Progenitor cell of endocrine pancreas (in vitro differentiated cells): ENCODE measurements at places on chromosomes 12 and 14. TPM values are rescaled to one million over a fixed set of nuclear protein-coding genes. Genes with fewer than 3 reads are reported as not detected.

GRCh38 chr12:89593233-89593632 lies 67.4 kb upstream of the POC1B start:
- no peak for DNase-seq

- no peak for DNase-seq
These were observed 461.0 kb downstream of the FOXG1 start for GRCh38 chr14:29227631-29228030.

DNA sequence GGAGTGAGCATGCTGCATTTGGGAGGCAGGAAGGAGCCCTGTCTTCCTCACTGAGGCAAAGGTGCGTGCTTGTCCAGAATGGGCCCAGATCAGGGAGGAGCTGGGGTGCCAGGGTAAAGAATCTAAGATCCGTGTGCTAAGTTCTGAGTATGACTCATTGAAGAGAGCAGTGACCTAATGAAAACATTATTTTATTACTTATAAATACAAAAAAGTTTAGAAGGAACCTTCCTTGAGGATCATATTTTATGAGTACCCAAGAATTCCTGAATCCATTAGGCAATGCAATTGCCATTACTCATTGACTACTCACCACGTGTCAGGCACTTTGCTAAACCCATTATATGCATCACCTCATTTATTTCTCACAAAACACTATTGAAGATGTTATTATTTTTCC lies 264.7 kb downstream of the EGLN3 start:
- no peak for DNase-seq

DNA sequence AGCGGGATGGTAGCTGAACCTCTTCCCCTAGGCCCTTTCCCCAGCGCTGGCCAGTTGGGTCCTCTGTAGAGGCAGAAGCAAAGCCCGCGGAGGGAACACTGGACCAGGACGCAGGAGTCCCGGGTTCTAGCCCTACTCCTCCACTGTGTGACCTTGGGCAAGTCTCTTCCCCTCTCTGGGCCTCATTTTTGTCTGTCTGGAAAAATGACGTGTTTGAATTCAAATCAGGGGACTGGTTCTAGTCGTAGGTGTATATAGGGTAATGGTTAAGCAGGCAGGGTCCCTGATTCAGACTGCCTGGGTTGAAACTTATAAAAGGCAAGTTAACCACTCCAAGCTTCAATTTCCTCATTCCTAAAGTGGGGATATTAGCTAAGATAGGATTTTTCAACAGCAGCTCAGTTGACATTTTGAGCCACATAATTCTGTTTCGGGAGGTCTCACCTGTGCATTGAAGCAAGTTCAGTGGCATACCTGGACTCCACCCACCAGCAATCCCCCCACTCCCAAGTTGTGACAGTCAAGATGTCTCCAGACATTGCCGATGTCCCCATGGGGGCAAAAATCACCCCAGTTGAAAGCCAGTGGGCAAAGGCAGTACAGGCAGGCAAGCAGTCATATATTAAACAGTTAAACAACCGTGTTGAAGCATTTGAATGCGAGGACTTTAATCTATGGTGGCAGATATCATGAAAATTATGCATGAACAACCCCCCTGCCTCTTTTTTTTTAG lies 899 bp downstream of the TPCN1 start:
- no peak for DNase-seq

GRCh38 chr12:109389146-109389545 lies 41.4 kb downstream of the MYO1H start:
- DNase-seq = no peak

DNA sequence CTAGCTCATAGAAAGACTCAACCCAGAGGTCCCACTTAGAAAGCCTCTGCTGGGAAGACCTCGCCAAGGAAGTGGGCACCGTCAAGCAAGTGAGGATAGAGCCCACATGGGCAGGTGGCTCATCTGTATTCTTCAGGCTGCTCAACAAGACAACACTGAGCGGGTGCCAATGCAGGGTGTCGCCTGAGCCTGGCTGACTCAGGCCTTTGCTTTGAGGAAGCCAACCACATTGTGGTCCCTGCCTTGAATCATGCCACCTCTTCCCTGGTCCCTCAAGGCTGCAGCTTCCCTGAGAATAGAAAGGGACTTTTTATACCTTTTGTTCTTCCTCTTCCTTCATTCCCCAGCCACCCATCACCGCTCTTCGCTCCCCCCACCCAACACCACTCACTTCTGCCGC lies 2.1 kb upstream of the RNASE13 start:
- no peak for DNase-seq

- no peak for DNase-seq
These were observed 1090.8 kb downstream of the BCL11B start for GRCh38 chr14:98181241-98181640.

- DNase-seq = no peak
These were observed 11.3 kb downstream of the RTRAF start for GRCh38 chr14:52000696-52001095.

Gene DPF3
- total RNA-seq = 2.2 and 3.0 TPM in 2 replicates

DNA sequence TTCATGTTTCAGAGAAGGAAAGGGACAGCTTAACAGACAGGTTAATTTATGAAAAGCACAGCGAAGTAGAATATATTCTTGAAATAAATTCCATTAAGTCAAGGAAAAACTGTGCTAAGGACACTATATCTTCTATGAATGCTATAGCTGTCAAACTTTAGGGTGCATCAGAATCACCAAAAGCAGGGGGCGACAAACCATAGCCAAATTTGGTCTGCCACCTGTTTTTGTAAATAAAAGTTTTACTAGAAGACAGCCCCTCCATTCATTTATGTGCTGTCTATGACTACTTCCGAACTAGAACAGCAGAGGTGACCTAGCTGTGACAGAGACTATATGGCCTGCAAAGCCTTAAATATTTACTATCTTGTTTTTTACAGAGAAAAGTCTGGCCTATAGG lies 25.9 kb downstream of the PPP4R3A start:
- DNase-seq = no peak

Gene IFI27L2
- total RNA-seq = 27.4 and 32.2 TPM in 2 replicates

Gene KRT78
- not detected in 2 replicates for total RNA-seq

GRCh38 chr14:92525322-92526095 lies 11.9 kb downstream of the RIN3 start:
- no peak for DNase-seq
